ENCODE measurements at places on chromosomes 7 and 10.

DNA sequence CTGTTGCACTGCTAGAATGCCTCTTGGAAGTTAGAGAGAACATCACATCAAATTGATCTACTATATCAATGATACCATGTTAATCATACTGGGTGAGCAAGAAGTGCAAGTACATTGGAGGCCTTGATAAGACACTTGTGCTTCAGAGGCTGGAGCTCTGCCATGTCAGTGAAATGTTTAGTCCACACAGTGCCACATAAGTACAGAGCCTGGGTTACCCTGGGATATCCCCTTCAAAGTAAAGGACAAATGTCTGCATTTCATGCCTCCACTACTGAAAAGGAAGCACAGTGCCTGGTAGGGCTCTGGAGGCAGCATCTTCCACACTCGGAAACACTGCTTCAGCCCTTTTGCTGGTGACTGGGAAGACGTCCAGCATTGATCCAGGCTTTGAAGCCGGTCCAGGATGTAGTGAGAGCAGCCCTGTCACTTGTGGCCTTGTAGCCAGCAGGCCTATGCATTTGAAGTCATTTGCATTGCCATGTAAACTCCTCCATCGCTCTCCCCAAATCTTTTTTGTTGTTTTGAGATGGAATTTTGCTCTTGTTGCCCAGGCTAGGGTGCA is 15.7 kb upstream of the STN1 start:
- DNase-seq, result no peak

GRCh38 chr7:104150470-104150869 is 57.3 kb downstream of the ORC5 start:
- DNase-seq, result no peak

GRCh38 chr10:125025341-125025740 is 83.4 kb downstream of the ZRANB1 start:
- DNase-seq, result no peak

DNA sequence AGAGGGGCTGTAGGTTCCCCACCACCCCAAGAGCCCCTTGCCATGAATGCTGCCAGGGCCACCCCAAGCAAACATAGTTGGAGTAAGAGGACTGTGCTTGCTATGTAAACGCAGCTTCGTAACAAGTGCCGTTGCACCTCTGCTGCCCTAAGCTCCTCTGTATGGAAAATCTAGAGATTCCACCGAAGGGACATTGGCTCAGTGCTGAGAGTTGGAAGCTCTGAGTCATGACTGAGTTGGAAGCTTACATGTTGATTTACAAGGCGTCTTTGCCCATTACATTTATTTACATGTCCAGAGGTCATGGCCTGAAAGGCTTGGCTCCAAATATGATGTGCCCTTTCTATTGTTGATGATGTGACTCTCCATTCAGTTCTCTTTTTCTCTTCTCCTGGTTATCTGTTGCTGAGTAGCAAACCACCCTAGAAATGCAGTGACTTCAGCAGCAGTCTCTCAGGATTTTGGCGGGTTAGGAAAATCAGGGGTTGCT is 233.1 kb upstream of the TCF7L2 start:
- no peak for DNase-seq

- no peak for DNase-seq
These were observed 8.2 kb downstream of the MYO1G start for GRCh38 chr7:44970523-44971051.

GRCh38 chr10:129759214-129760002 is 204.7 kb downstream of the EBF3 start:
- DNase-seq, result no peak

Data from activated naive CD4-positive, alpha-beta T cell treated with Interleukin-2 at 50 U/mL for 16 hours (primary cell).